ENCODE measurements at places on chromosomes 5 and 9.

DNA sequence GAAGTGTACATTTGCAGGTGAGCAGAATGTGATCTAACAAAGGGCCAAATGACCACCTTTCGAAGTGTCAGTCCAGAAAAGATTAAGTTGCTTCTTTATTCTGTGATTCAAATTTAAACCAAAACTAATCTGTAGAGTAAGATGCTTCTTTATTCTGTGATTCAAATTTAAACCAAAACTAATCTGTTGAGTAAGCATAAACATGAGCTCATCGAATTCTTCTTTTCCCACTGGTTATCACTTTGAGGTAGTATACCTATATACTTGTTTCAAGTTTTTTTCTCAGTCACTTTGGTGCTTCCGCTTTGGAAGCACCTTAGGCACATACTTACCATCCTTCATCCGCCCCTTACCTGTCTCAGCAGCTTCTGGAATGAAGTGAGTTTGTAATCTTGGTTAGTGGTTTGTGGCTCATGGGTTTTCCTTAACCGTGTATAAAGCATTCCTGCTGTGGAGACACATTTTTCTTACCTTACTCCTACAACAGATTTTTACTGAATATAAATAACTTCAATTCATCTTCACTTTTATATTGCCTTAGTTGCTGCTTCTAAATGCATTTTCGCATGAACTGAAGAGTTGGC lies 40.7 kb upstream of the CTXN3 start:
- H3K27ac ChIP-seq: no peak overlapping the region
- H3K36me3 ChIP-seq: no peaks in the 10 kb centered on the region
- DNase-seq: no peak

- H3K27me3 ChIP-seq: no peaks in the 10 kb centered on the region
- H3K4me1 ChIP-seq: peaks cover 7% of the 10 kb centered on the region
- no peak overlapping the region for H3K27ac ChIP-seq
These were observed 105.2 kb downstream of the ROR2 start for GRCh38 chr9:91844701-91845291.

GRCh38 chr5:173592050-173592669 lies 24.3 kb downstream of the BOD1 start:
- H3K4me1 ChIP-seq: no peaks in the 10 kb centered on the region
- H3K4me3 ChIP-seq: no peak overlapping the region
- peak; percentile 24 for DNase-seq
- H3K36me3 ChIP-seq: no peaks in the 10 kb centered on the region

DNA sequence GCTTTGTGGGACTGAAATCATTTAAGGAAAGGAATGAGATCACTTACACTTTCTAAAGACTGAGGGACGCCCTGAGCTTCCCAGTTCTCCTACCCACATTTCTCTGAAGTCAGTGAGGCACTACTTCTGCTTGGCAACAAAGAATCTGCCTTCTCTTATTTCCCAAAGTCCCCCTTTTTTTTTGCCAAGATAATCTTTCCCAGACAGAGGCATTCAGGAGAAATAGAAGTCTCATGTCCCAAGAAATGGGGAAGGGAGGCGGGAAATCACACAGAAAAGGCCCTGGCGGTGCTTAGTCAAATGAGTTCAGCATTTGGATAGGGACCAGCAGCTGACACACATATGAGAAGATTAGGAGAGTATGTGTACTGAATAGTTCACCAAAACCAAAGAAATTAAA lies 159.7 kb downstream of the MUSK start:
- peaks cover 1% of the 10 kb centered on the region for H3K4me1 ChIP-seq
- H3K4me3 ChIP-seq: no peak overlapping the region
- no peaks in the 10 kb centered on the region for H3K27me3 ChIP-seq
- H3K27ac ChIP-seq: no peak overlapping the region
- H3K36me3 ChIP-seq: no peaks in the 10 kb centered on the region

DNA sequence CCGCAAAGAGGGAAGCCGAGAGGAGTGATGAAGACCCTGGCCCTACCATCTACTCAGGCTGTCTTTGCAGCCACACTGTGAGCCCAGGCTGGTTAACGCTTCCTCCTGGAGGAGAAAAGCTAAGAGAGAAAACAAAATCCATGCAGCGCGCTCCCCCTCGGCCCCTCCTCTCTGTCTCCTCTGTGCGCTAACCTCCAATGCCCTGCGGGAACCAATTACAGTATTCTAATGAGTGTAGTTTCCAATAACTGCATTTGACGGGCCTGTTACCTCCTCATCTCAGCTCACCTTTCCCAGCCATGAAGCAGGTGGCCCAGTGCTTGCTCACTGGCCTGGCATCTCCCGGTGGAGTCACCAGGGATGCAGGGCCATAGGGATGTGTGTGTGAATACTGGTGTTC lies 565.5 kb downstream of the EBF1 start:
- no peak overlapping the region for H3K4me3 ChIP-seq
- no peaks in the 10 kb centered on the region for H3K36me3 ChIP-seq
- H3K27me3 ChIP-seq: peaks cover 3% of the 10 kb centered on the region
- H3K27ac ChIP-seq: no peak overlapping the region

GRCh38 chr5:22908129-22908528 lies 55.0 kb upstream of the CDH12 start:
- no peaks in the 10 kb centered on the region for H3K4me1 ChIP-seq
- no peak overlapping the region for H3K4me3 ChIP-seq
- H3K36me3 ChIP-seq: no peaks in the 10 kb centered on the region
- H3K27me3 ChIP-seq: no peaks in the 10 kb centered on the region
- H3K27ac ChIP-seq: no peak overlapping the region
- DNase-seq: peak; percentile 87

- H3K27ac ChIP-seq: peak overlapping the region; percentile 81
- H3K4me1 ChIP-seq: no peaks in the 10 kb centered on the region
- H3K36me3 ChIP-seq: no peaks in the 10 kb centered on the region
- no peaks in the 10 kb centered on the region for H3K27me3 ChIP-seq
- DNase-seq: peak; percentile 97
- peak overlapping the region; percentile 40 for H3K4me3 ChIP-seq
These were observed 45.4 kb downstream of the ANXA2R start for GRCh38 chr5:42994555-42995359.

GRCh38 chr5:176519810-176520720 lies 17.1 kb downstream of the RNF44 start:
- H3K4me1 ChIP-seq: no peaks in the 10 kb centered on the region
- no peak for DNase-seq
- H3K36me3 ChIP-seq: no peaks in the 10 kb centered on the region
- no peak overlapping the region for H3K4me3 ChIP-seq

- no peak overlapping the region for H3K4me3 ChIP-seq
- no peak overlapping the region for H3K27ac ChIP-seq
- no peaks in the 10 kb centered on the region for H3K36me3 ChIP-seq
- no peaks in the 10 kb centered on the region for H3K4me1 ChIP-seq
- no peaks in the 10 kb centered on the region for H3K27me3 ChIP-seq
These were observed 89.5 kb upstream of the POU5F2 start for GRCh38 chr5:93830893-93831292.

GRCh38 chr9:6894135-6894534 lies 136.4 kb downstream of the KDM4C start:
- H3K27me3 ChIP-seq: no peaks in the 10 kb centered on the region
- no peak overlapping the region for H3K27ac ChIP-seq
- H3K4me3 ChIP-seq: no peak overlapping the region
- H3K36me3 ChIP-seq: no peaks in the 10 kb centered on the region
- no peak for DNase-seq
- H3K4me1 ChIP-seq: no peaks in the 10 kb centered on the region

DNA sequence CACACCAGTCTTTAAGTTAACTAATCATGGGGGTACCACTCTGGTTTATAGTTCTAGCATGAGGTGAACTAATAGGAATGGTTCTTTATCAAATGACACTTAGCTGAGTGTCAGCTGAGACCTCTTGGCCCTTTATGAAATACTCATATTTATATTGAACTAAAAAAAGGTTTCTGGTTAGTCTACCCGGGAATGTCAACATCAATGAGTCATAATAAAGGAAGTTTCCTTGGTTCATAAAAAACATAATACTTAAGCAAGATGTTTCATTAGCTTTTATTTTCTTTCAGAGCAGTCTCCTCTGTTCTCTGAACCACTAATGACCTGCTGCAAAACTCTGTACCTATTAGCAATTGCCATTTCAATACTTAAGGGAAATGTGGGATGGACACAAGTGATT lies 13.7 kb downstream of the DAB2 start:
- peak; percentile 90 for DNase-seq
- H3K36me3 ChIP-seq: peaks cover 8% of the 10 kb centered on the region
- peaks cover 31% of the 10 kb centered on the region for H3K4me1 ChIP-seq
- H3K27ac ChIP-seq: peak overlapping the region; percentile 18
- H3K4me3 ChIP-seq: no peak overlapping the region
- no peaks in the 10 kb centered on the region for H3K27me3 ChIP-seq

- H3K4me1 ChIP-seq: peaks cover 8% of the 10 kb centered on the region
- no peaks in the 10 kb centered on the region for H3K27me3 ChIP-seq
- peak; percentile 68 for DNase-seq
- no peaks in the 10 kb centered on the region for H3K36me3 ChIP-seq
These were observed 77.4 kb downstream of the SEC61B start for GRCh38 chr9:99299211-99300102.

DNA sequence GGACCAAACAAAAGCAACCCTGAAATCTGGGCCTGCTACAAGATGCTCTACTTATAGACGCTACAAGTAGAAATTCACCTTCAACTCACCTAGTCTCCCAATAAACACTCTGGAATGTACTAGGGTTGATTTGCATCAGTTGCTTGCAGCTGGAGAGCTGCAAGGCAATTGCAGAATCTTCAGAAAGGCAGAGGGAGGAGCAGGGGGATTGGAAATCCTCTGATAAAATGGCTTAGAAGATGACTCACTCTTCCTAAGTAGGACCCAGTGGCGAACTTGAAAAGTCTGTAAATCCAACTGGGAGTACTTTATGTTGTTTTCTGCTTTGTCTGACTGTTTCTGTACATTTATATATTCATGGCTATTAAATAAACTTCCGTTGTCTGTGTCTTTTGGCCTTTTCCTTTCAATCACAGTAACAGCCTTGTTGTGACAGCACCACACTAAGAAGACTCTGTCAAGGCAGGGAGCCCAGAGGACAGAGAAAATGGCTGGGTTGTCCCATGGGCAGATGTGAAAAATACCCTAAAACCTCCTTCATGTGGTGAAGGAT lies 14.7 kb upstream of the MLLT3 start:
- DNase-seq: peak; percentile 38
- H3K27me3 ChIP-seq: no peaks in the 10 kb centered on the region
- H3K36me3 ChIP-seq: no peaks in the 10 kb centered on the region
- H3K4me3 ChIP-seq: no peak overlapping the region
- H3K4me1 ChIP-seq: no peaks in the 10 kb centered on the region

DNA sequence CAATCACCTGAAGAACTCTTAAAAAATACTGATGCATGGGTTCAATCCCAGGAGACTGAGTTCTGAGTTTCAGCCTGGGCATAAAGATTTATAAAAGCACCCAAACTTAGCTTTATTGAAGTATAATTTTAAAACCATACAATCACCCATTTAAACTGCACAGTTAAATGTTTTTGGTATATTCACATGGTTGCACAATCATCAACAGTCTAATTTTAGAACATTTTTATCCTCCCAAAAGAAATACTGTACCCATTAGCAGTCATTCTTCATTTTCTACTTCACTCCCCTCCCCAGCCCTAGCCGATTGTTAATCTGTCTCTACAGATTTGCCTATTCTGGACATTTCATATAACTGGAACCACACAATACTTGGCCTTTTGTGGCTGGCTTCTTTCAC lies 141.7 kb downstream of the ARSB start:
- no peak for DNase-seq
- H3K4me1 ChIP-seq: no peaks in the 10 kb centered on the region
- no peaks in the 10 kb centered on the region for H3K27me3 ChIP-seq
- H3K36me3 ChIP-seq: no peaks in the 10 kb centered on the region
- H3K4me3 ChIP-seq: no peak overlapping the region

GRCh38 chr5:179165421-179166170 lies 105.4 kb downstream of the ZNF354C start:
- no peak for DNase-seq
- no peaks in the 10 kb centered on the region for H3K27me3 ChIP-seq
- no peaks in the 10 kb centered on the region for H3K36me3 ChIP-seq
- H3K4me3 ChIP-seq: no peak overlapping the region
- H3K4me1 ChIP-seq: no peaks in the 10 kb centered on the region

DNA sequence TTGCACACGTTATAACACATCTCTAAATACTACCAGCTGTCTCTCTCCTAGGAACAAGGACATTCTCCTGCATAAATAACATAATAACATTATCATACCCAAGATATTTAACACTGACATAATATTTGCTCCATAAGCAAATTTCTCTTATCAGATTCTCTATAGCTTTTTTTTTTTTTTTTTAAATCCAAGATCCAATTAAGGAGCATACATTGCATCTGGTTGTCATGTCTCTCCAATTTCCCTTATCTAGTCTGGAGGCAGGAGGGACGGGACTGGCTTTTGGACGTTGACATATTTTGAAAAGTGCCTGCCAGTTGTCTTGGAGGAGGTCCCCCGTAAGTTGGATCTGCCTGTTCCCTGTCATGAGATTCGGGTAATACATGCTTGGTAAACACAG lies 76.6 kb downstream of the RAPGEF1 start:
- H3K36me3 ChIP-seq: no peaks in the 10 kb centered on the region
- H3K27ac ChIP-seq: no peak overlapping the region
- no peak for DNase-seq
- H3K4me3 ChIP-seq: no peak overlapping the region

DNA sequence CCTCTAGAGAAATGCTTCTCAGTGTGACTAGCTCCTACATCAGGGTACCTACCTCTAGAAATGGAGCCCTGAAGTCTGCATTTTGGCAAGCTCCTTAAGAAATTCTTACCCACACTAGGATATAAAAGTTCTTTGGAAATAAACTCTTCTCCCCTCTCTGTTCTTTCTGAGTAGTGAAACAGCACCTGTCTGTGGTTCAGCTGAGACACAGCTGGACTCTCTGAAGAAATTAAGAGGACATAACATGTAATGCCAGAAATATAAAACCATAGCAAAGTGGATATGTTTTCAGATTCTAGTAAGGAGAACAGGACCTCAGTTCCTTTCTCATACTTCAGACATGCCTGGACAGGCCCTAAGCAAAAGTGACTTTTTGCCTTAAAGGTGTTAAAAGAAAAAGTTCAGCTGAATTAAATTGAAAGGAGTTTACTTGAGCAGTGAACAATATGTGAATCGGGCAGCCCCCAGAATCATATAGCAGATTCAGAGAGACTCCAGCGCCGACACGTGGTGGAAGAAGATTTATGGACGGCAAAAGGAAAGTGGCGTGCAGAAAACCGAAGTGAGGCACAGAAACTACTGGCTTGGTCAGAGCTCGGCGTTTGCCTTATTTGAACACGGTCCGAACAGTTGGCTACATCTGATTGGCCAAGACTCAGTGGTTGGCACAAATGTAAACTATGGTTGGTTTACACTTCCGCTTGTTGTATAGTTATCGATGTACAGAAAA lies 64.5 kb downstream of the PRKACG start:
- no peaks in the 10 kb centered on the region for H3K4me1 ChIP-seq
- H3K36me3 ChIP-seq: no peaks in the 10 kb centered on the region
- H3K27me3 ChIP-seq: no peaks in the 10 kb centered on the region
- no peak overlapping the region for H3K4me3 ChIP-seq

DNA sequence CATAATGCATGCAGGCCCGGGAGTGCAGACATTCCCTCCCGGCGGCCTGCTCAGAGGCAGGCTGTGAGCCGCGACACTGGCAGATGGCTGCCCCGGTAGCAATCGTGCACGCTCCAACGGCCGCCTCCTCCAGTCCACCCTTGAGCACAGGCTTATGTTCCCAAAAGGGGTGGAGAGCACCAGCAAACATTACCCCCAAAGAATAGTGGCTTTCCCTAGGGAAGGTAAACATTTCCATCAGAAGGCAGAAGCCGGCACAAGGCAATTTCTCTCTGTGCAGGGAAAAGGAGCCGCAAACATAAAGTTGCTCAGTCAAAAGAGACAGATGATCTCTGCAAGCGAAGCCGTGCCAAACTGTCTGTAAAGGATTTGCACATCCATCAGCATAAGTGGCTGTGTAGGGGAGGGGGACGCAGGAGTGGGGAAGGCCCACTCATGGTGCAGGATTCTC lies 92.5 kb downstream of the SIL1 start:
- no peak for DNase-seq
- no peak overlapping the region for H3K27ac ChIP-seq
- peaks cover 11% of the 10 kb centered on the region for H3K4me1 ChIP-seq
- H3K4me3 ChIP-seq: no peak overlapping the region

Data from fibroblast of lung (primary cell).